IMR-90 (cell line): ENCODE measurements at places on chromosomes 13 and 19. TPM values are rescaled to one million over a fixed set of nuclear protein-coding genes. Genes with fewer than 3 reads are reported as not detected.

The PRODH2 gene
- total RNA-seq, result not detected in 2 replicates

The PLEKHF1 gene
- total RNA-seq, result 4.7 and 5.0 TPM in 2 replicates

The TMEM190 gene
- total RNA-seq, result not detected in 2 replicates

The TNFAIP8L1 gene
- total RNA-seq, result 2.5 and 3.1 TPM in 2 replicates

The LILRB5 gene
- total RNA-seq, result not detected in 2 replicates
